ENCODE measurements at places on chromosomes 13 and 19.

- DNase-seq: no peak
Observed at GRCh38 chr19:54298357-54299125, 14.4 kb downstream of the LILRA5 start.

- peak; percentile 64 for DNase-seq
Observed at GRCh38 chr13:33174931-33175330, 110.6 kb downstream of the STARD13 start.

- DNase-seq: no peak
Observed at GRCh38 chr13:100184095-100184494, 95.2 kb downstream of the PCCA start.

DNA sequence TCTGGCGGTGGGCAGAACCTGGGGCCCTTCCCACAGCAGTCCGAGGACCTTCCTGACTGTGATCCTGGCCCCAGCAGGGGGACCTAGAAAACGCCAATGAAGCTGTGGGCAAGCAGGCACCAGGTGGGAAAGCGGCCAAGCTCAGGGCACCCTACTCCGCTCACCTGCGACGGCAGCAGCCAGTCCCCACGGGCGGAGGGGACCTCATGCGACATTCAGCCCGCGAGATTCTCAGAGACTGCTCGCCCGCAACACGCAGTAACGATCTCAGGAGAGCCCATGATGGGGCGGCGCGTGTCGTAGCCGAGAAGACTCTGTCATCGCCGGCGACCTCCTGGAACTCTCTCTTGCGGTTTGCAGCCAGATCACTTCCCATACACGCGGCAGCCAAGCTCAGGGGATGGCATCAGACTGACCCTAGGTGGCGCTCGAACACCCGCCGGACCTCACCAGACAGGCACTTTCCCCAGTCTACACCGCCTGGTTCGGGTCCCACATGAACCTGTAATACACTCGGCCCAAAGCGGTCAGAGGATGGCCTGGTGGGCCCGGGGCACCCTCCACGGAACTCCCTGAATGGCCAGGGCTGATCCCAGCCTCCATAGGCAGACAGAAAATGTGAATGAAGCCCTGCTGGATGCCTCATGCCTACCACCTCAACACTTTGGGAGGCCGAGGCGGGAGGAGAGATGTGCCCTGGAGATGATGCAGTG lies 26.5 kb downstream of the MAN2B1 start:
- peak; percentile 85 for DNase-seq

DNA sequence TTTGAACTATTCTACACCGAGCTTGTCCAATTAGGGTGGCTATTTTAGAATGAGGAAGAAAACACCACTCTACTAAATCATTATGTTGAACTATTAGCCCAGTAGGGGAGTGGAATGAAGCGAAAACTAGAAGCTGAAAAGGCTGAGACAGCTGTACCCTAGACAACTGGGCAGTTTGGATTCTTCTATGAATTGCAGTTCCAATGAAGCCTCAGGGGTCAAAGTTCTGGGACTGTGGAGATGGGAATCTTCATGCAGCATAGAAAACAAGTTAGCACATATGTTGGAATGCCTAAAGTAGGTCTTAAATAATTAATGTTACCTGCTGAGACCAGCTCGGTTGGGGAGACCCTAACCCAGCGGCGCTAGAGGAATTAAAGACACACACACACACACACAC lies 62.7 kb upstream of the ZNF726 start:
- DNase-seq: no peak

DNA sequence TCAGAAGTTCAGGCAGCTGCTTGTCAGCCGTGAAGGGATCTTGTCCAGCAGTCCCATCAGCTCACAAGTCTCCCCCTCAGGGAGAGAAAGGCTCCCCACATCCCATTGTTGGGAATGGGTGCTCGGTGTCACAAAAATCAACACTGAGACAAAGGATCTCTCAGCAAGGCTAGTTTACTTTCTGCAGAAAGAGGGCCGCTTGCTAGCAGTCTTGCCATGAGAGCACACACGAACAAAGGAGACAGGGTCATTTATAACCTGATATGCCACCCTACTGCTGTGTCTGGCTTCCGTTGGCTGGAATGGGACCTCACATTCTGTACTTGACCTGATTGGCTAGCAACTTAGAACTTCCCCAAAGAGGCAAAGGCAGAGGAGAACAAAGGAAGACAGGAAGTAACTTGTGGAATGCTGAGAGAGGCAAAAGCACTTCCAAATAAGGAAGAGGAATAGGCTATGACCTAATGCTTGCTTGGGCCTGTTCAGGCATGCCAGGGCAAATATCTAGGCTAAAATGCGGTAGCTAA lies 8.7 kb upstream of the IGFL3 start:
- DNase-seq: peak; percentile 74

DNA sequence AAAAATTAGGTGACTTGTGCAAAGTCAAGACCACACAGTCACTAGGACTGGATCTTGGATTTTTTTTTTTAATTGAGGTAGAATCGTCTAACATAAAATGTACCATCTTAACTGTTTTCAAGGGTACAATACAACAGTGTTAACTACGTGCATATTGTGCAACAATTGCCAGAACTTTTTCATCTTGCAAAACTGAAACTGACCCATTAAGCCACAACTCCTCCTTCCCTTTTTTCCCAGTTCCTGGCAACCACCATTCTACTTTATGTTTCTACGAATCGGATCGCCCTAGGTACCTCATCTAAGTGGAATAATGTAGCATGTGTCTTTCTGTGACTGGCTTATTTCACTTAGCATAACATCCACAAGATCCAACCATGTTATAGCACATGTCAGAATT lies 37.5 kb upstream of the POMP start:
- no peak for DNase-seq

DNA sequence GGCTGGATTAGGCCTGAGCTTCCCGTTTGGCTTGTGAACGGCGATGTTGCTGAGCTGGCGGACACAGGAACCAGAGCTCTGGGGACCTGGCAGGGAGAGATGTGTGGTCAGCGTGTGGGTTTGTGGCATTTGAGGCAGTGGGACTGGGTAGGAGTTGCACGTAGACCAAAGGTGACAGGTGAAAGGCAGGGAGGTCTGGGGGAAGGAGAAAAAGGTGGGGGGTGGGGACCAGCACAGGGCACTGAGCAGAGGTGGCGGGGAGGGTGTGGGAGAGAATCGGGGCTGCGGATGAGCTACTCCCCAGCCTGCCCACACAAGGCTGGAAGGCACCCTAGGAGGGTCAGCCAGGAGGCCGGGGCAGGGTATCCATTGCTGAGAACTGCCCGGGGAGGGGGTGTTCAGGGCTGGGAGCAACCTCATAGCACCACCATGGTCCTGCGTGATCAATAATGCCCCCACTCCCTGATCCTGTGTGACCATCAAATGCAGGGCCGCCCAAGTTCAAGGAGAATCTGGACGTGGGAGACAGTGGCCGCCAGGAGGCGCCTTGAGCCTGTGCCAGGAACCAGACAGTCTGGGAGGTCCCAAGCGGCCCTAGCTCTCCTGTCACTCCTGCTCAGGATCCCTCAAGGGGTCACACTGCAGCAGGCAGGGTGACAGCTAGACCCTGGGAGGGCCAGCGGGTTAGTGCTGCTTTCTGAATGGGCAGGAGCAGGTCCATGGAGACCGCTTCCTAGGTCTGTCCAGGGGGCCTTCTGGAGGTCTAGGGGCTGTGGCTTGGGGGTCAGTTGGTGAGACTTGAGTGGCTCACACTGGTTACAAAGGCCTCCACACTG lies 12.8 kb upstream of the SELENOW start:
- DNase-seq: peak; percentile 85

DNA sequence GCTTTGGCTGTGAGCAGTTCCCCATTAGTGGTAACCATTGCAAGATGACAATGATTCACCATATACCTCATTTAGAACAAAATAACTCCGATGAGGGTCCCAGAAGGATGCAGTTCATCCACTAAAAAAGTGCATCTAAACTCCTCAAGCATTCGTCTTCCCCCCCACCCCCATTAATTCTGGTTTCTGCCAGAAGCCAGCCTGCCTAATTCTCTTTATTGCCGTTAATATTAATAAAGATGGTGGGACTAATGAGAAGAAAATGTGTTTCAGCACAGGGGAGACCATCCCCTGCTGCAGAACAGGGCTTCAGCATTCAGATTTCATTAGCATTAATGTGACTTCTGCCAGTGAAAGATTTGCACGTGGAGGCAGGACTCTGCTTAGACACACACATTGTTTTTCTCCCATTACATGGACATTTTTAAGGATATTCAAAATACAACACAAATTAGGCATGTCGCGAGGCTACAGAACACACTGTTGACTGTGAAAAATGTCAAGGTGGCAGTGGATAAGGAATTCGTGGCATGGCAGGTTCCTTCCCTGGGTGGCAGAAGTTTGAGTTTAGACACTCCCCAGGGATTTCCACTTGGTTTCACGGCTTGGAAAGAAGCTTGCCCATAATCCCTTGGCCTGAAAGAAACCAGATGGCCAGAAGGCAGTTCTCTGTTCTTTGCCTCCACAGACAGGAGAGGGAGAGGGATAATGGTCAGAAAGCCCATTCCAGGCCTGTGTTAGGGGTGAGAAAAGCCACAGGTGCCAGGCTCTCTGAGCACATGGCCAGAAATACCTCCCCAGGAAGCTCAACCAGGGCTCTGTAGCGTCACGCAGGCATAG lies 236.5 kb downstream of the FOXO1 start:
- DNase-seq: no peak

- DNase-seq: no peak
Observed at GRCh38 chr13:32752997-32753606, 166.8 kb downstream of the PDS5B start.

- no peak for DNase-seq
Observed at GRCh38 chr19:28960986-28961705, 251.8 kb downstream of the UQCRFS1 start.

DNA sequence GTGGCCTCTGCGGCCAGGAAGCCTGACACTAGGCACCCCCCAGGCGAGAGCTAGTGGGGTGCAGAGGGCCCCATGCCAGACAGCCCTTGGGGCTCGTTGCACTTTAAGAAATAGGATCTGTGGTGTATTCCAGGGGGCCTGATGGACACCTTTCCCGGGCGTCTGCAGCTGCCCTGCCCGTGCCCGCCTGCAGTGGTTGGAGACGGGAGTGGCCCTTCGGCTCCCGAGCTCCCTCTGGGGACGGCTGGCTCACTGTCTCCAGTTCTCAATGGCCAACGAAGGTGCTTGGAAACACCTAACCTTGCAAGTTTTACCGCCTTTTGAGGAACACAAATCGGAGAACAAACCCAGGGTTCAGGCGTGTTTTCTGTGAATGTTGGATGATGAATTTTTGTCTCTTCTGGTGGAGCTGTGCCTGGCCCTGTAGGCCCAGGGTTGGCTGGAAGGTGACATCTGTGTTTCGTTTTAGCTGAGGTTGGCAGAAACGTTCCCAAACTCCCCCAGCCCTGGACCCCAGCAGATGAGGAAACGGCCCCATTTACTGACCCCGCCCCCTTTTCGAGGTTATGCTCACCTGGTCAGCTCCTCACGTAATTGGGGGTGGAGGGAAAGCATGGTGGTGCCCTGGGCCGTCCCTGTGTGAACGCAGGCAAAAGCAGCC lies 17.4 kb upstream of the NPAS1 start:
- no peak for DNase-seq

DNA sequence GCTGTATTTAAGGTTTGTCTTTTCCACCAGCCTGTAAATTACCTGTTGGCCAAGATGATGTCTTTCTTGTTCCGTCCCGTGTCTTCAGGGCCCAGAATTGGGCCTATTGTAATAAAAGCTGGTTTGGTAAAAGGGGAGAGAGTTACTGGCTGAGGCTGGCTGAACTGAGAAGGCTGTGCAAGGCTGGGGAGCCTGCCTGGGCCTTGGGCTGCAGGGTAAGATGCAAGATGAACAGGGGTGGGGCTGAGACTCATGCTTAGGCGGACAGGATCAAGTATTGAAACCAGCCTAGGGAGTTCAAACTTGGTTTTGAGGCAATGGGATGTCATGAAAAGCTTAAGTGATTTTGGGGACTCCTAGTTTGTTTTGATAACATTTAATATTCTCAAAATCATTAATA lies 142.3 kb downstream of the PCCA start:
- DNase-seq: no peak

GRCh38 chr13:111177081-111177711 lies 62.1 kb downstream of the ARHGEF7 start:
- DNase-seq: peak; percentile 80

- no peak for DNase-seq
Observed at GRCh38 chr19:51919606-51920005, 7.7 kb upstream of the ZNF613 start.

DNA sequence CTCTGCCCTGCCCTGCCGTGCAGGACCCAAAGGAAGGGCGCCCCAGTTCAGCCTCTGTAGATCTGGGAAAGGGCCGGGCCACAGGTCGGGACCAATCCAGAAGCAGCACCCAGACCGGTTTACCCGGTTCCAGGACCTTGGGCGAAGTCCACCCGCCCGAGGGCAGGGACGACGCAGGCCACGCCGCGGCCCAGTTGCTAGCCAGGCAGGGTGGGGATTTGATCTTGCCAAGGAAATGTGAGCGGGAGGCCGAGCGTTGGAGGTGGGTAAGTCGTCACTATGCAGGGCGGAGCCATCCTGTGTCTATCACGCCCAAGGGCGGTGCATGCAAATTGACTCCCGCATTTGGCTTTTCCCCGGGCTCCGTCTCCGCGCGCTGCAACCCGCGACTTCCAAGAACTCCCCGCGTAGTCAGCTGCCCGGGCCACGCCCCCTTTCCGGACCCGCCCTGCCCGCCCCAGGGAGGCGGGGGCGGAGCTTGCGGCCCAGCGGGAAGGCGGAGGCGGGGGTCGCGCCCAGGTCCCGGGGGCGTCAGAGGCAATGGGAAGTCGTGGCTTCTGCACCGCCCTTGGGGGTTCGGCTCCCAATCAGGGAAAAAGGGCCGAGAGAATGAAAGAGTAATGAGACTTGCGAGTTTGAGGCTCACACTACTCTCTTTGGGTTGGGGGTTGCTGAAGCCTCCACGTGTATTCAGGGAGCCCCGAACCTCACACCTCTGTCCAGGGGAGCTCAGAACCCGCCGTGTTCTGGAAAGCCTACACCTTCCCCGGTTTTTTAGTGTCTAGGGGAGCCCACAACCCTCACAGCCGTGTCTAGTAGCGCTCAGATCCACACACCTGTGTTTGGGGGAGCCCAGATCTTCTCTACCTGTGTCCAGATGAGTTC lies 12.8 kb downstream of the IER2 start:
- peak; percentile 99 for DNase-seq

- DNase-seq: no peak
Observed at GRCh38 chr13:107348471-107348870, 780.5 kb upstream of the ARGLU1 start.

DNA sequence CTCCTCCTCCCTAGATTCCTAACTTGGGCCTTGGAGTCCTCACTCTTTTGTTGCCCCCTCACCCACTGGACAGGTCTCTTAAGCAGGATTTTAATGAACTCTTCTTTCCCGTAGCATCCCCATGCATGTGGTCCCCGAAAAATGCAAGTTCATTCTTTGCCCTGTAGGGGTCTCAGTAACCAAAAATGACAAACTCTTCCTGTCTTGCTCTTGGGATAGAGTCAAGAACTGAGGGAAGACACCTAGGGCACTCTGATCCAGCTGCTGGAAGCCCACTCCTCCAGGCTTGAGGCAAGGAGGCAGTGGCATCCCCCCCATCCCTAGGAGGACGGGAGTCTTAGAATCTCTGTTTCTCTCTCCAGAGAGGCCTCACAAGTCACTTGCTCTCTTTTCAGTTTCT lies 987.0 kb downstream of the DIAPH3 start:
- DNase-seq: no peak
